ENCODE measurements at places on chromosomes 6 and 20. TPM values are rescaled to one million over a fixed set of nuclear protein-coding genes. Genes with fewer than 3 reads are reported as not detected.

Gene EPPIN
- total RNA-seq: not detected

Gene ARMH2
- not detected for total RNA-seq

DNA sequence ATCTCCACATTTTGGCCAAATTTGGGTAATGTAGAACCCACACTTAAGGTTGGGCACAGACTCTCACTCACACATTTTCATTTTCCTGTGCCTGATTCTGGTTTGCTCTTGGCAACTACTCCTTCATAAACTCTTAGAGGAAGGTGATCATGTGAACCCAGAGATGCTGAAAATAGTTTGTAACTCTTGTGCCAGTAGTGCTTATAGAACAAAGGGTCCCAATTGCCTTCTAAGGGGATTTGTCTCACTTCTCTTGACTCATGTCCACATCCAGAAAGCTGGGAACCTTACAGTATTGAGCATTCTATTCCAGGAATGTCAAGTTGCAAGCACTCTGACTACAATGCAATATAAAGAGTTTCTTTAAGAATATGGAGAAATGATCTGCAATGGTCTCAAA, 62.0 kb upstream of the TASP1 start:
- no peaks in the 10 kb centered on the region for H3K27me3 ChIP-seq
- DNase-seq: no peak
- no peaks in the 10 kb centered on the region for H3K4me1 ChIP-seq
- H3K27ac ChIP-seq: no peak overlapping the region

Gene LPIN3
- total RNA-seq: 15.4 TPM

DNA sequence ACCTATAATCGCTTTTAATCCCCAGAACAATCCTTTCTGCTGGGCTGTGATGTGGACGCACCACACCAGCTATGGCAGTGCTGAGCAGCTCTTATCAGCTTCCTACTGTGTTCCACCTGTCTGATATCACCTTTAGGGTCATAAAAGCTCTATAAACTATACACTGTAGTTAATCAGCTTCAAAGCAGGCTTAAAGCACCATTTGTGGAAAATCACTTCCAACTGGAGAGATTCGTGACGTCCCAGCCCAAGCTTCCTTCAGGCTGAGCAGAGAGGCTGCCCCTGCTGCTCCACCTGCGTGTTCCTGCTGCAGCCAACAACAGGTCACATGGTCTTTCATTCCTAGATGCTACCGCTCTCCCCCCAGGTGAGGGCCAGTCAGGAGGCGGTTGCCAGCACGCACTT, 156.5 kb downstream of the SMOC2 start:
- H3K4me3 ChIP-seq: no peak overlapping the region
- H3K27ac ChIP-seq: no peak overlapping the region
- H3K36me3 ChIP-seq: no peaks in the 10 kb centered on the region
- H3K27me3 ChIP-seq: peaks cover 43% of the 10 kb centered on the region
- no peak for DNase-seq

Gene SSTR4
- not detected for total RNA-seq

DNA sequence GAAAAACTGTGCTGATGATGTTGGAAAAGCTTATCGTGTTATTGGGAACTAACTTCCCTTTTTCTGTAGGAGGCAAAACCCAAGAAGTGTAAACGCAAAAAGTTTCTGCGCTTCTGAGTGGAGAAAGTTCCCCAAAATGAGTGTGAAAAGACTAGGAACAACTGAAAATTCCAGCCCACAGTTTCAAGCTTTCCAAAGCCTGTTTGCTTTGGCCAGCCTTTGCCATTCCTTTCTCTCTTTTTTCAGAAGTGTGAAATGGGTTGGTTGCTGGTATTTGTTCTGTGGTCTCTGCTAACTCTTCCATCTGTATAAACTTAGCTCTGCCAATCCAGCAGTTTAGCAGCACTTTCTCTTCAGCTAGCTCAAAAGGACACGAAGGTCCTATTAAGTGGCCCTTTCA, 491.3 kb downstream of the MAFB start:
- no peak overlapping the region for H3K27ac ChIP-seq
- no peak overlapping the region for H3K4me3 ChIP-seq
- peaks cover 19% of the 10 kb centered on the region for H3K27me3 ChIP-seq
- no peaks in the 10 kb centered on the region for H3K4me1 ChIP-seq
- no peaks in the 10 kb centered on the region for H3K36me3 ChIP-seq

GRCh38 chr6:106145741-106146227, 59.6 kb downstream of the PRDM1 start:
- no peak overlapping the region for H3K27ac ChIP-seq
- no peaks in the 10 kb centered on the region for H3K36me3 ChIP-seq
- H3K4me1 ChIP-seq: peaks cover 51% of the 10 kb centered on the region
- no peak overlapping the region for H3K4me3 ChIP-seq
- no peak for DNase-seq

Gene TBCC
- total RNA-seq: 15.1 TPM

Gene INSM1
- total RNA-seq: not detected

Gene OSBPL2
- total RNA-seq: 90.7 TPM

GRCh38 chr6:106974336-106974998, at the start of gene CD24:
CD24 (minus strand) TSS chr6:106974729; CDS start chr6:106974646, 83 bp downstream.
- H3K4me3 ChIP-seq: peak within 1 kb of the TSS; percentile 88
- no peaks in the 10 kb centered on the region for H3K36me3 ChIP-seq
- peak; percentile 53 for DNase-seq
- H3K27ac ChIP-seq: peak within 1 kb of the TSS; percentile 71
- no peaks in the 10 kb centered on the region for H3K27me3 ChIP-seq
